ENCODE measurements at places on chromosomes 4 and X.
A peak's percentile ranks its signal among the peaks of the same experiment; 100 is the strongest.

- no peak for DNase-seq
Observed at GRCh38 chrX:133570549-133570948, 155.3 kb upstream of the GPC4 start.

- no peak for DNase-seq
Observed at GRCh38 chr4:30341731-30342130, 378.4 kb upstream of the PCDH7 start.

GRCh38 chrX:637660-638481 is 7.3 kb downstream of the SHOX start:
- no peak for DNase-seq

GRCh38 chrX:139483699-139484098 is 46.8 kb upstream of the F9 start:
- no peak for DNase-seq

DNA sequence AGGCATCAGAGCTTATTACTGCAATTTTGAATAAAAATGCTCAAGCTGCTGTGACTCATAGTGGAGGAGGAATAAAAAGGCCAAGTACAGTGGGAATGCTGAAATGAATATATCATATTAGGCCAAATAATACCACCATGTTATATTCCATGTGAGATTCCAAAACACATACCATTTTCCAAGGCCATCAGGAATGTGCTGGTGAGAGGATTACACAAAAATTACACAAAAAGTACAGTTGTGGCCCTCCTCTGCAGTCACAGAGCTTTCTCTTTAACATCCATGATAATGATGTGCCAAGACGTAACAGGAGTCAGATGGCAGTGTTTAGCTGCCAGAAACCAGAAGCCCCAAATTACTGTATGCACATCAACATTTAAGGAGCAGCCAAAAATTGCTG is 153.5 kb downstream of the PCDH18 start:
- DNase-seq = no peak

- DNase-seq = no peak
Observed at GRCh38 chr4:77695774-77696173, 90.2 kb downstream of the CXCL13 start.

- no peak for DNase-seq
Observed at GRCh38 chr4:182764642-182765041, 152.5 kb downstream of the DCTD start.

GRCh38 chr4:121771869-121772268 is 6.9 kb upstream of the SMIM43 start:
- no peak for DNase-seq

DNA sequence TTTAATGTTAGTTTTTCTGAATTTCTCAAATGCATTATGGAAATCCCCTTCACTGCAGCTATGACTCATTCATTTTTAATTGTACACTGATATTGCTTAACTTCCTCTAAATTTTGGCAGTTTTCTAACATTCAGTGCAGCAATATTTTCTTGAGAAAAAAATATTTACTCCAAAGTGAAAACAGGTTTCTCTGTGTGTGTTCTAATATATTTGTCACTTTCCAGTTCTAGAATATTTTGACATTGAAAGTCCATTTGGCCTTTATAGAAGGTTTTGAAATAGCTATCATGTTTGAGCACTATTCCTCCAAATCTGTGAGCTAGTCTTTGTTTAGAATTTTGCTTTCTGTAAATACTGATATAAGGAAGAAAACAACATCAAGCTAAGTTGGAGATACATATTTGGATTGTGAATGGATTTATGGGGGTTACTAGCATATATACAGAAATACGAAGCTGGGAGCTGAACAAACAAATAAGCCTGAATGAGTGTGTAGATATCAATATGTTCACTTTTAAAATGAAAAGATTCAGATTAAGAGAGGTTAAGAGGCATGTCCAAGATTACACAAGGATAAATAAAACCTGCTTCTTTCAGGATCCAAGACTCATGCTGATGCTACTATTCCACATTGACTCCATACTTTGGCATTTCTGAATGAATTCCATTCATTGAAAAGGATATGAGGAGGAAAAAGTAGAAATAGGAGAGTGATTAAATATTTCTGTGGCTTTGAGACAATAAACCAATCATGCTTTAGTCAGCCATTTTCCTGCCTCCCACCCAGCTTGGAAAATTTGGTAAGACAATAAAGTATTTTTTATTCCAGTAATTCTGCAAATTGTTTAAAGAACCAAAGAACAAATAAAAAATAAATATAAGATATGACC is 57.3 kb upstream of the SLIT2 start:
- DNase-seq = no peak

DNA sequence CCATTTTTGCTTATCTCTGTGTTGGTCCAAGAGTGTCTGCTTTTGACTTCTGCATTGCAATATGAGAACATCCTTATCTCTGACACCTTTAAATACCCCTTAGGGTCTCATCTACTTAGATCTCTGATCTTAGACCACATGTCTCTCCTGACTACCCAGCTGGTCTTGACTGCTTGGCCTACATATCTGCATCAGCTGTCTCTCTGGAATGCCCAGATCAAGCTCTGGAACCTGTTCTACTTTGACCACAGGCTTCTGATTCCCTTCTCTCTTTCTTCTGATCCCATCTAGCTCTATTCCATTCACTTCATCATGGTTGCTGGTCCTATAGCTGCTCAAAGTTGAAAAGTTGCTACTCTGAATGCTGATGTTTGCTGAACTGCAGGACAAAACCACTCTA is 301.2 kb downstream of the MAPK10 start:
- DNase-seq = no peak

DNA sequence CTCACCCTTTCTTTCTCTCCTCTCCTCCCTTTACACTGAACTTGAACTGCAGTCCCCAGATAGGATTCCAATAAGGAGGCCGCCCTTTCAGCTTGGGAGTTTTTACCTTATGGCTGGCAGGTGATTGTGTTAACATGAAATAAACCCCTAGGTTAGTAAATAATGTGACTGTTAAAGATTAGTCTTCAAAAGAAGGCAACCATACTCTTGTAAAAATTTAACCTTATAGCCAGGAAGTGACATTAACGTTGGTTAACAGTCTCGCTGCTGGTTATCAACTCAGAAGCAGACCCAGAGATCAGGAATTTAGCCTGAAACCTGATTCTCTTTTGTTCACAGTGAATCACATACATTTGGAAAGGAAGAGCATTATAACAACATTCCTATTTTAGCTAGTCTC is 15.2 kb downstream of the FHDC1 start:
- DNase-seq = no peak

- DNase-seq = no peak
Observed at GRCh38 chr4:19155568-19155967, 1096.1 kb upstream of the SLIT2 start.

- no peak for DNase-seq
Observed at GRCh38 chrX:104329731-104330130, 75.0 kb upstream of the ESX1 start.

- DNase-seq = no peak
Observed at GRCh38 chr4:103842637-103843239, 123.0 kb upstream of the TACR3 start.

DNA sequence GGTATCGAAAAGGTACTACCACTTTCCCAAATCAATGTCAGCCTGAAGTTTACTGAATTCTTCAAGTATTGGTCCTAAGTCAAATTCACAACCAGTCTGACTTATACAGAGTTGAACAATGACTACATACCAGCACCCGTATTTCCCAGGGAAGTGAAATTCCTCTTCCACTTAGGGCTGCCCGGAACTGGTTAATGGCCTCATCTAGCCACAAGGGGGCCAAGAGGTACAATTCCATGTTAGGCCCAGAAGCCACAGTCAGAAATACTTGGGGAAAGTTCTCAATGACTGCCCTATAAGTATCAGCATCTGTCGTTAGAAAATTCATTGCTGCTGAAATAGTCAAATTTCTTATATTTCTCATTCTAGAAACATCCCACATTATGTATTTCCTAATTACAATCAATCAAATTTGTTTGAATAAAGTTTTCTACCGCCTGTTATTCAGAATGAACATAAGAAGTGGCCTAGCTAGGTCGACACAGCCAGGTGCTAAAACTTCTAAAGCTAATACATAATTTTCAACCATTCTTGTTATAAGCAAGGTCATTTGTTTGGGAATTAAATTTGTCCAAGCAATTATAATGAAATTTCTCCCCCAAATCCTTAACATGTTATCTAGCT is 5.6 kb upstream of the PCDH7 start:
- DNase-seq = peak; percentile 57

GRCh38 chr4:174929346-174929745 is 11.2 kb downstream of the ADAM29 start:
- no peak for DNase-seq

DNA sequence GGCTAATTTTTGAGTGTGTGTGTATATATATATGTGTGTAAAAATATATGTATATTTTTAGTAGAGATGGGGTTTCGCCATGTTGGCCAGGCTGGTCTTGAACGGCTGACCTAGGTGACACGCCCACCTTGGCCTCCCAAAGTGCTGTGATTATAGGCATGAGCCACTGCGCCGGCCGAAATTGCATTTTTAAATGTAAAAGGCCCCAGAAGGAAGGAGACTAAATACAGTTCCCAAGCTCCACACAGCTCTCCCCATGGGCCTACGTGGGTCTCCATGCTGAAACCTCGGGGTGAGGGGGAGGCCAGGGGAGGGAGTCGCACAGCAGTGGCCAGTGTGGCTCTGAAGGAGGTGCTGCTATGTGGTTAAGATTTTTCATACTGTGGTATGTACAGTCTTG is 12.8 kb upstream of the CDKN2AIP start:
- DNase-seq = no peak

DNA sequence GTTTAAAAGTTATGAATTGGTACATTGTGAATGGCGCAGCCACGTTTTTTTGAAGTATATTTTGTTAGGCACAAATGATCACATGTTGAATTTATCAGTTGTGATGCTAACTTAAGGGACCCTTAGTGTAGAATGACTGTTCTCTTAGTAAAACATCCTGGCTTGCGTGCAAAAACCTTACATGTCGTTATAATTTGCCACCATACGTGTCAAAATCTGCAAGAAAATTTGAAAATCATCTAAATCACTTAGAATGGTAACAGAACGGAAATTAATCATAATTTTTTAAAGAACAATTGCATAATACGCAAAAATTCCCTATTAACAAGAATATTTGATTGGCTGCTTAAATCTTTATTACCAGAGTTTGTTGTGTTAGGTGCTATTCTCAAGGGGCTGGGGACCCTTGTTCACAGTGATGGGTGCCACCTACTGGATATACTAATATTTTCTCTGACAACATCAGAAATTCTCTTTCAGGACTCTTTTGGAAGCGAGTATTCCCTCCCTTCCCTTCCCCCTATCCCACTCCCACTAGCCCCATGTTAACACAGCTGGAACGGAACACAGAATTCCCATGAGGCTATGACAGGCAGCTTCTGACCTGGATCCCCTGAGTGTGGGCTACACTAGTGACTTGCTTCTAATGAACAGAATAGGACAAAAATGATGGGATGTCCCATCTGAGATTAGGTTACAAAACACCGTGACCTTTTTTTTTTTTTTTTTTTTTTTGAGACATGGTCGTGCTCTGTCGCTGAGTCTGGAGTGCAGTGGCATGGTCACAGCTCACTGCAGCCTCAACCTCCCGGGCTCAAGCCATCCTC is 71.8 kb downstream of the SUPT20HL2 start:
- peak; percentile 62 for DNase-seq

- DNase-seq = no peak
Observed at GRCh38 chrX:2401590-2402360, 99.0 kb downstream of the DHRSX start.

DNA sequence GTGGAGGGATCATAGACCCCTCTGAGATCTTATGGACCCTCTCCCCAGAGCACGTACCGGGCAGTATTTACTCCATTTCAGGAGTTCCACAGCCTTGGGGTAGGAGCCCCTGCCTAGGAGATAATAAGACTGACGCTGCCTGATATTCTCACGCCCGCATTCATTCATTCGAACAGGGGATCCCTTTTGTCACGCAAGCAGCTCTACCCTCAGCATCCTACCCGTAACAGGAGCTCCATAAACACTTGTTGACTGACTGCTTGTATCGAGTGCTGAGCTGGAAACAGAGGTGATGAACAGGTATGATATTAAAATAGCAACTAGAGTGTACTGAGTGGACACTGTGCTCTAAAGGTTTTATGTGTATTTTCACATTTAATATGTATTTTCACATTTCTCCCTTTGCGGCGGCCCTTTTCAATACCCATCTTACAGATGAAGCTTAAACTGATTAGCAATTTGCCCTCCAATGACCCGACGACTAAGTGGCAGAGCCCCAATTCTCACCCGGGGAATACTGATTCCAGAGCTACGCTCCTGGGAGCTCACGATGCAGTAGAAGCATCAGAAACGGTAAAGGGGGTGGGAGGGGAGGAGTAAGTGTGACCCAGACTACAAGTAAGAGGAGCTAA is 888 bp downstream of the RAB28 start:
- DNase-seq = peak; percentile 48

- peak; percentile 99 for DNase-seq
Observed at GRCh38 chr4:124275-125081, at the start of gene ZNF718. Gene ZNF718, plus strand, starts transcription at chr4:124501. Its CDS starts 170 bp downstream, at chr4:124671.

DNA sequence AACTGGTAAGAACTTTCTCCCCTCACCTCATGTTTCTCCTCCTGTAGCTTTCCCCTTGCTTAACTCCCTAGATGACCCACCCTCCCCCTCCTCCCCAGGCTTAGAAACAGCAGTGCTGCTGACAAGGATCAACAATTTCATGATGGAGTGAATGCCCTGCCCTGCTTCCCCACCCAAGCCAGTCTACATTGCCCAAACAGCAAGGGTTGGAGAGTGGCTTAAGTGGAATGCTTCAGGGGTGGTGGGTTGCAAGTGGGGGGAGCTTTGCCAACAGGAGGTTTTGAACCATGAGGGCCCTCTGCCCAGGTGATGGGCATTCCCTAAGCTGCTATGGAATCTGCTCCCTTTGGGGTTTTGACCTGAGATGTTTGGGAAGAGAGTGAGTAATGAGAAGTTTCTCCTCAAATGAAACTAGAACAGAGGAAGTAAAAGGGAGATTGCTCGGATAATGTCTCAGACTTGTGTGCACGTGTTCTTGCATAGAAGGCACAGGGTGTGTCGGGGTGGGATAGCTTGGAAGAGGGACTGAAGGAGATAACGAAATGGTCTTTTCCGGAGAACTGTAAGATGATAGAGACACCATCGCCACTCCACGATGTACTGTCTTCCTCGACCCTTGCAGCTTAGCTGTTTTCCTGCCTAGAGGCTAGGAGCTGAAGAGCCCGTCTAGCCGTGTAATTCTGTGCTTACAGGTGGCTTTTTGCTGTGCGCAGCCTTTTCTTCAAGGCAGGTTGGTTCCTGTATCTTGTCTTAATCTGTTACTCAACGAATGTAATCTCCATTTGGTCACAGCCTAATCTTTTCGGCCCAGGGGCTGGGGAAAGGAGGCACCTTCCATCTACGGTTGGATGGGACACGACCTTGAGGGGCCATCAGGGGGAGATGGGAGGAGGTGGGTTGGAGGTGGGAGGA is 10.1 kb downstream of the GDPD2 start:
- no peak for DNase-seq

DNA sequence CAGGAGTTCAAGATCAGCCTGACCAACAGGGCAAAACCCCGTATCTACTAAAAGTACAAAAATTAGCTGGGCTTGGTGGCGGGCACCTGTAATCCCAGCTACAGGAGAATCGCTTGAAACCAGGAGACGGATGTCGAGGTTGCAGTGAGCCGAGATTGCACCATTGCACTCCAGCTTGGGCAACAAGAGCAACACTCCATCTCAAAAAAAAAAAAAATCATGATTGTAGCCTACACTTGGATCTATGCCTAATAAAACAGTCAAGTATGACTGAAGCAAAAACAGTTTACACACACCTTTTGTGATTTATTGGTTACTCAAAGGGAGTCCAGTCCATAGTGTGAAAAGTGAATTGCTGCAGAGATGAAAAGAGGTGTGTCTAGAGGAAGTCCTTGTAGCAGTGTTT is 34.7 kb upstream of the TASL start:
- DNase-seq = no peak
